Activated naive CD8-positive, alpha-beta T cell treated with anti-CD3 and anti-CD28 coated beads, Interleukin-2, amount 50 U/mL, for 16 hours (primary cell): ENCODE measurements at places on chromosomes 12 and 14.

DNA sequence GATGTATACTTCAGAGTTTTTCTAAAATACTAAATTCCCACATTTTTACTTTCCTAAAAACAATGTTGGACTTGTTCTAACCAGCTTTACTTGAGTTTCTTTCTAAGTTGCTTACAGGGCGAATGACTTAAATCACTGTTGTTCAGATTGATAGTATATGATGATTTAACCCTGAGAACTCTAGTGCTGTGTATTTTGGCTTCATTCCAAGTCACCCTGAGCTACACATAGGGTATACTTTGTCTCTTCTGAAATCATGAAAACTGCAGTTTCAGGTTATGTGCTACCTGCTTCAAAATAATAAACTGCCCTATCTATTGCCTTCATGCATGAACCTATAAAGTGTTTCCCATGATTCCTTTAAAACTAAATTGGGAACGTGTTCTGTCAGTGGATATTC is 162.5 kb upstream of the PDE3A start:
- DNase-seq, result no peak

- no peak for DNase-seq
Measured at GRCh38 chr12:82461393-82461792, 103.1 kb downstream of the METTL25 start.

GRCh38 chr12:92085736-92086040 is 60.0 kb downstream of the BTG1 start:
- DNase-seq, result no peak

DNA sequence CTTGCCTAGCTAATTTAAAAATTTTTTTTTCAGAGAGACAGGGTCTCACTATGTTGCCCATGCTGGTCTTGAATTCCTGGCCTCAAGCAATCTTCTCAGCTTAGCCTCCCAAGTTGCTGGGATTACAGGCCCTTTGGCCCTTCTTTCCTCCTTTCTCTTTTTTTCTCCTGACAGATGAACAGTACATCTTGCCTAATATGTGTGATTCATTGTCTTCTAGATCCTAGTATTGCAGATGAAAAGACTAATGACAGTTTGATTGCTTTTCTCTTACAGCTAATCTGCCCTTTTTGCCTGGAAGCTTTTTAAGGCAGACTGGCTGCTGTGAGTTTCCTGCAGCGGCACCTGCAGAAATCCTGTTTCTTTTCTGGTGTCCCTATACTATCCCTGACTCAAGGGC is 12.0 kb downstream of the DEPDC4 start:
- no peak for DNase-seq

DNA sequence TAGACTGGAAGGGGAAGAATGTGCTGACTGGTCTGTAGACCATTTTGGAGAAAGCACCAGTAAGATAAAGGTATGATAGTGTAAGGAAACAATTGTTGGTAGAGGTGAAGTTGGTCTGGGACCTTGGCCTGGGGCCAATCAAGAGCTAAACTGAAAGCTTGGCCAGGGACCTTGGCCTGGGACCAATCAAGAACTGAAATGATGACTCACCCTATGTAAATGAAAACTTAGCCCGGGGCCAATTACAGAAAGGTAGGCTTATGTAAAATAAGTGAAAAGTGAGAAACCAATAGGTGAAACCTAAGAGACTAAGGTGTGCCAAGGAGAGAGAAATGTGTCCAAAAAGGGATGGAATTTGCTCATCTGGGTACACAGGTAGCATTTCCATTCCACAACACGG is 776.0 kb downstream of the C12orf50 start:
- no peak for DNase-seq

DNA sequence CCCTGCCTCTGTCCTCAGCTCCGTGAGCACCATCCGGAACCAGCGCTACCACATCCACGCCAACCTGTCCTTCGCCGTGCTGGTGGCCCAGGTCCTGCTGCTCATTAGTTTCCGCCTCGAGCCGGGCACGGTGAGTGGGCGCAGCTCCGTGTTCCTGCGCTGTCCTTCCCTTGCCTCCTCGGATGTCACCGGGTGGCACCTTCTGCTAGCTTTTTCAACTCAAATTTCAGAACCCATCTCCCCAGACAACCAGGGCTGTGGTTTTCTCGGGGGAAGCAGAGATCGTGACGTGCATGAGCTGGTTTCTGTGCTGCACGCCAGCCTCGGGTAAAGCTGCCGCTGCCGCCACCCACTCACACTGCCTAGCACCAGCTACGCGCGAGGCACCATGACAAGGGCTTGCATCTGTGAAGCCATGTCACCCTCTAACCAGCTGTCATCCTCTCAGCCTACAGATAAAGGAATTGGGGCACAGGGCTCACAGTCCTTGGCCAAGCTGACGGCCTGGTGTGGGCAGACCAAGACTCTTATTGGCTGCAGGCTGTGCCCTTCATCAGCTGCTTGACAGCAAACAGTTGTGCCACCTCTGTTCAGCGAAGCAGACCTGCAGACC is 152.1 kb downstream of the ADGRD1 start:
- DNase-seq, result peak; percentile 38

DNA sequence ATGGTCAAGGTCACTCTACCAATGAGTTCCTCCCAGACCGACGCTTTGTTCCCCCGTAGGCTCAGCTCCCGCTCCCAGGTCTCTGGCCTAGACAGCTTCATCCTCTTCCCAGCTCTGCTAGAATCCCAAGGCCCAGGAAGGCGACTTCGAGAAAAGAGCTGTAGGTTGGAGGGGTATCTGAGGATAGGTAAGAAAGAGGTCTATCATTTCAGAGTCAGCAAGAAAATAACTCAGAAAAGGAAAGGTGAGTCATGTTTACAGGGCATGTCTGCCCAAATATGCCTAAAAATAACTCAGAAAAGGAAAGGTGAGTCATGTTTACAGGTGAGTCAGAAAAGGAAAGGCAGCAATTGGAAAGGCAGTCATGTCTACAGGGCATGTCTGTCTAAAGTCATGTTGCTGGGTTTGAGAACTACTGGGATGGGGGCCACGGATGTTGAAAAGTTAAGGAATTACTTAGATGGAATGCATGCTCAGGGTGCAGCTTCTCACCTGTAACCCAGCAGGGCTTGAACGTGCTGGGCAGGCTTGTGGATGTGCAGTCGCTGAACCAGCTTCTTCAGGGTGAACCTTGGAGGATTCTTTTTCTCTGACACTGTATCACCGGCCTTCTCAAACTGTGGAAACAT is 12.2 kb downstream of the TEP1 start:
- DNase-seq, result no peak

- DNase-seq, result no peak
Measured at GRCh38 chr12:121114806-121115205, 17.9 kb upstream of the P2RX7 start.

GRCh38 chr12:52774629-52775250 is 2.4 kb downstream of the KRT76 start:
- no peak for DNase-seq

DNA sequence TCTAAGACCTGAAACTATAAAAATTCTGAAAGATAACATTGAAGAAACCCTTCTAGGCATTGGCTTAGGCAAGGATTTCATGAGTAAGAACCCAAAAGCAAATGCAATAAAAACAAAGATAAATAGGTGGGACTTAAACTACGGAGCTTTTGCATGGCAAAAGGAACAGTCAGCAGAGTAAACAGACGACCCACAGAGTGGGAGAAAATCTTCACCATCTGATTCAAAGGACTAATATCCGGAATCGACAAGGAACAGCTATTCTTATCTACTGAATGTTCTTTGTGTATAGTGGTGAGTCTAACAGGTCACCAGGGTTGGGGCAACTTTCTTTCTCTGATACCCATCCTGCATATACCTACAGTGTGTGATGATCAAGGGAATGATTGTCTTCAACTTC is 198.6 kb downstream of the CCDC91 start:
- no peak for DNase-seq

DNA sequence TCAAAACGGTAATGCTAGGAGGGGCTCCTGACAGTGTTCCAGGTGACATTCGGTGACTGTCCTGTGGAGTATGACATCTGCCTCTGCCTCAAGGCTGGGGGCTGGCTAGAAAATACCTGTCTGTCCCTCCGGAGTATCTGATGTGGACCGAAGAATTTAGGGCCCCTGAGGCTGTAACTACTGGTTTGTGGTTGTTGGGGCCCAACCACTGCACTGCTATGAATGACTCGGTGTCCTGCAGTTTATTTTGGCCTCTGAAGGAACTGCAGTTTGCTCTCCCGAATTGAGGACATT is 198.9 kb upstream of the CAND1 start:
- no peak for DNase-seq
